ENCODE measurements at places on chromosomes 13 and 19.

- DNase-seq, result no peak
These were observed 206.8 kb upstream of the IPO5 start for GRCh38 chr13:97746649-97747048.

DNA sequence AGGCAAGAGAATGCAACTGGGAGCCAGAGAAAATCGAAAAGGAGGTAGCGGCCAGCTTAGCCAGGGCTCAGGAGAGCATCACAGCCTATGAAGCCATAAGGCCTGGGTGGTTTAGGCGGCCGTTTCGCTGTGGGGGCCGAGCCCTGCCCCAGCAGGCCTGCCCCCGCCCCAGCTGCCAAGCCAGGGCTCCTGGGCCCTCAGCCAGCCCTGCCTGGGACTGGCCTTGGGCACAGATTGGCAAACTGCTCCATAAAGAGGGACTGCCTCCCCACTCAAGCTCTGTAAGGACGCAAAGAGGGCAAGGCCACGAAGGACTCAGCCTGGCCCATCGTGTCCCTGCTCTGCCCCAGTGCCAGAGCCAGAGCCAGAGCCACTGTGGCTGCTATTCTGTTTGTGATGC lies 10.2 kb downstream of the ZNF653 start:
- DNase-seq, result no peak

DNA sequence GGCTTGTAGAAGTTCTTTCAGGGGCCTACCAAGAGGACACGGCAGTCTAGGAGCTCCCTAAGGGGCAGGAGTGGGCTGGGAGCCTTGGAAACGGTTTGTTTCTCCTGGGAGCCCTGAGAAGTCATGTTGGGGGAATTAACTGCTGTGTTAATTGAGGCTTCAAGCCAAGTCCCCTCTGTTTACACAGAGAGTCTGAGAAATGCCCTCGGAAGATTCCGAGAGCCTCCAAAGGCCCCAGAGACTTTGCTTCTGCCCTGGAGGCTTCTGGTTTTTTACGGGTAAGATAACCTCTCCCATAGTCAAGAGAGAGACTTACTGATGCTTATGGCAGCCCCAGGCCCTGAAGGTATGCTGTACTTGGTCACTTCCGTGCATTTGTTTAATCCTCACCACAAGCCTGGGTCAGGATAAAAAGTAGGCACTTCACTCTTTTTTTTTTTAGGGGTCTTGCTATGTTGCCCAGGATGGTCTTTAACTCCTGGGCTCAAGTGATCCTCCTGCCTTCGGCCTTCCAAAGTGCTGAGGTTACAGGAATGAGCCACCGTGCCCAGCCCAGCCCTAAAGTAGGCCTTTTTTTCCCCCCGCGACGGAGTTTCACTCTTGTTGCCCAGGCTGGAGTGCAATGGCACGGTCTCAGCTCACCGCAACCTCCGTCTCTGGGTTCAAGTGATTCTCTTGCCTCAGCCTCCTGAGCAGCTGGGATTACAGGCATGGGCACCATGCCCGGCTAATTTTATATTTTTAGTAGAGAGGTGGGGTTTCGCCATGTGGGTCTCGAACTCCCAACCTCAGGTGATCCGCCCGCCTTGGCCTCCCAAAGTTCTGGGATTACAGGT lies 15.2 kb downstream of the IER2 start:
- DNase-seq, result peak; percentile 79

DNA sequence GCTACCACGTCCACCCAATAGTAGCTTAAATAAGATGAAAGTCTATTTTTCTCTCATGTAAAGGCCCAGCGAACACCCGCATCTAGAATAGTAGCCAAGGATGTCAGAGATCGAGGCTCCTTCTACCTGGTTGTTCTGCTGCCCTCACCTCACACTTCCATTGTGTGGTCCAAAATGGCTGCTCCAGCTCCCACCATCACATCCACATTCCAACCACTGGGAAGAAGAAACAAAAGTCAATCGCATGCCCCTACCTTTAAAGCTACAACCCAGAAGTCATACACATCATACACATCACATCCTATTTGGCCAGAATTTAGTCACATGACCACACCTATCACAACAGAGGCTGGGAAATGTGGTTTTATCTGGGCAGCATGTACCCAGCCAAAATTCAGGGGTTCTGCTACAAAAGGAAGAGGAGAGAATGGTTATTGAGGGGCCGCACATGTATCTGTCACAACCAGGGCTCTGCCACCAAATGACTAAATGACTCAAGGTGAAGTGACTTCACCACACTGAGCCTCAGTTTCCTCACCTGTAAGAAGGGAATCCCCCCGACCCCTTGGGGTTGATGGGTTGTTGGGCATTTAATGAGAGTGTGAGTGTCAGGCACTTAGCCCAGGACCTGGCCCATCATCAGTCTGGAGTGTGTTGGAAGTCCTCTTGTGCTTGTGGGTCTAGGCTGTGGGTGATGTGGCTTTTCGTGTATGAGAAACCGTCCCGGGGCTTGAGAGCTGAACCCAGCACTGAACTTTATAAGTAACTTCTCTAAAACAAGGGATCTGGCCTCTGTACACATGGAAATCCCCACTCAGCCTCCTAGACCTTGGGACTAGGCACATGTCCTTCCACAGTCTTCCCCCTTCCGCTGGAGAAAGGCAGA lies 10.2 kb upstream of the CBLC start:
- DNase-seq, result no peak

DNA sequence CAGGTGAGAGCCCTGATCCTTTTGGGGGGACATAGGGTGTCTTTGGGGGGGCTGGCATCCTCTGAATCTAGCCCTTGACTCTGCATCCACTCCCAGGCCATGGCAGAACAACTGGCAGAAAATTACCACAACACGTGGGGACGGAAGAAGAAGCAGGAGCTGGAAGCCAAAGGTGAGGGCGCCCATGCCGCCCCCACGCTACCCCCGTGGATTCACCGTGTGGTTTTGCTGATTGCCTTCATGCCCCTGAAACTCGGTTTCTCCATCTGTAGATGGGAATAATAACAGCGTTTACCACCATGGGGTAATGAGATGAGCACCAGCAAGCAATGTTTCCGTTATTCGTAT lies 72.9 kb downstream of the RYR1 start:
- DNase-seq, result no peak

DNA sequence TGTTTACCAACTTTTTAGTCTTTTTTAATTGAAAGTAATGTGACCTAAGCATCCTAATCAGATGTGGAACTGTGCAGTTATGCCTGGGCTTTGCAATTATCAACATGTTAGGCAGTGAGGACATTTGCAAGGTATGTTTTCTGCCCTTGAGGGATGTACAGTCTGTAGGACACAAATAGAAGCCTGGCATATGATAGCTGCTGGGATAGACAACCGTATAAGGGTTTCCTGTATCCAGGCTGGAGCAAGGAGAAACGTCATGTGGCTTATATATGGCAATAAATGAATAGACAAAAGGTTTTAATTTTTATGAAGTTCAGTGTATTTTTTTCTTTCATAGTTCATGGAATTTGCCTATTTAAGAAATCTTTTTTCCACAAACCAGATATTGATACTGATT lies 2.0 kb upstream of the VPS36 start:
- DNase-seq, result no peak

DNA sequence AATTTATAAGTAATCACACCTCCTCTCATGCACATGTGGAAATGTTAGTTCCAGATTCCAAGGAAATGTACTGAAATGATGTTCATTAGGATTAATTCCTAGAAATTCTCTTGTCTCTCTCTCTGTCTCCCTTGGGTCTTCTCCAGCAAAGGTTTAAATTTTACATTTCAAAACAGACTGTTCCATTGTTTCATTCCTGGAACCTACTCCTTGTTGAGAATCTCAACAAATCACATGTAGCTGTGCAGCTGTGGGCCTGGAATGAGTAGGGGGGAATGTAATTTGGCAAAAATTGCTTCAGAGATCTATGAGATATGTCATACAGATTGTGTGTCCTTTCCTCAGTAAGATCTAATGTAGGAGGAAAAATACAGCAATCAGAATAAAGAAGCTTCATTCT lies 46.2 kb upstream of the RFXAP start:
- DNase-seq, result no peak

DNA sequence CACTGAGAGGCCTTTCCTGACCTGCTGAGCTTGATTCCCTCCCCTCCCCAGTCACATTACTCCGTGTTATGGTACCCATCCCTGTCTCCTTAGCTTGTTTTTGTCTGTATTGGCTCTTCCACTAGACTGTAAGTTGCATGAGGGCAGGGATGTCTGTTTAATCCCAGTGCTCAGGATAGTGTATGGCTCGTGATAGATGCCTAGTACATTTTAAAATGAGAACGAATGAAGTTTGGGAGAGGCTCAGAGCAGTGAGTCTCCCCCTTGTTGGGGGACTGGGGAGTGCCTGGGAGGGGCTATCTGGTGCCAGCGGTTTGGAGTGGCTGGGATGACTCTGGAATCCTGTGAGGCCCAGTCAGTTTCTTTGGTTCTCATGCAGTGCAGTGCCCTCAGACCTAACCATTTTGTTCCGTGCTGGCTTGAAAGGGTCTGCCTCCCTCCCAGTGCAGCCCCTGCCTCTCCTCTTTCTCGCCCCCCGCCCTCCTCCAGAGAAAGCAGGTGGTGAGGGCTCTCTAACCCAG lies 35.5 kb downstream of the ACTN4 start:
- DNase-seq, result no peak

DNA sequence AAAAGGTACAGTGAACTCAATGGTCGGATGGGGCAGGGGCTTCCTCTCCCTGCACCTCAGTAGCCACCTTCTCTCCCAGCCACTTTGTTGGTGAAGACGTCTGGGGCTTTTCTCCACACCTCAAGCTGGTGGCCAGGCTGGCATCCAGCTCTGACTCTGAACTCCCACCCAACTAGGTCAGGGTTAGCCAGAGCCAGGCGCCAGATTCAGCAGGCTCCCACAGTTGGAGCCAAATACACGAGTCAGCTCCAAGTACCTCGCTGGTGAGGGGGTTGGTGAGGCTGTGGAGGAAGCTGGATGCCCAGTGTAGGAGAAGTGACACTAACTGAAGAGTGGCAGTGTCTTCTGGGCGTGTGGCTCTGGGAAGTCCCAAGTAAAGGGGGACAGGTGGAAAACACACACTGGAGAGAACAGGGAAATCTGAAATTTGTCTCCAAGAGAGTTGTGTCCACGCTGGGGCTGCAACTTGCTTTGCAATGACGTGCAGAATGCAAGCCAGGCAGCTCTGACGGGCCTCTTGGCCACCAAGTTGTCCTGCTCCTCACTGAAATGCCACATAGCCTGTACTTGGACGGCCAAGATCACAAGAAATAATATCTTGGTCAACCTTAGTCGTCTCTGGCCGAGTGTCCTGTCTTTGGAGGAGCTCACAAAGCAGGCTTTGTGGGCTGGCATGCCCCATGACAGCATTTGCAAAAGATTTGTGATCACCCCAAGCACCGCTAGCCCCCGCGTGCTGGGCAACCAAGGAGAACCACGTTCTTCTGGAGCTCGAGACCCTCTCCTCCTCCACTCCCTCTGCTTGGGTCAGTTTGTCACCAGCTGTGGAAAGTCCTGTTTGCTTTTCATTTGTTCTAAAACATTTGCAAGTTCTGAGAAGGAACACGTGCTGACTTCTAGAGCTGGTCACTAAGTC lies 18.1 kb downstream of the SLC7A1 start:
- DNase-seq, result peak; percentile 49

DNA sequence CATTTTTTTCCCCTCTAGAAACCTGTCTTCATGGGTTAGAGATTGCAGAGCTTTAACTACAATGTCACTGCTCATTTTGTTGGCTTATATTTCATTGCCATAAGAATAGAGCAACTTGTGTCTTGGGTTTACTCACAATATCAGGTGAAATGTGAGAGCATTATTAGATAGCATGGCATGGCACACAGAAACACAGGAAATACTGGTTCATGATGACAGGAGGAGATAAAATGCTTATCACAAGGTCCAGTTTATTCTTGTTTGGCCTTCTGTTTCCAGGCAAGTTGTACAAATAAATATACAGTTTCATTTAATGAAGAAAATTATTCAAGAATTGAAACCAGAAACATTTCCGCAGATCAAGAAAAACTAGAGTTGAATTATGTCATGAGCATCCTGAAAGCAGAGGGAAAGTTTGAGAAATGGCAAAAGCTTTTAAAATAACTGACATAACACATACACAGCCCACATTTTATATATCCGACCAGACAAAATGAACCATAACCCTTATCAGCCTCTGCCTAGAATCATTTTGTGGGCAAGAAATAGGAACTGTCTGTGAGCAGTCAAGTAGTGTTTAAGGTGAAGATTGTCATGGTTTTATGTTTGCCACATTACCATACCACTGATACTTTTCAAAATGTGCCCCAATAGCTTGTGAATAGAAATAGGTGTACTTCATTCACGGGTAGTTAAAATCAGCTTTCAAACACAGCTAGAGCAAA lies 297.9 kb upstream of the ARGLU1 start:
- no peak for DNase-seq

DNA sequence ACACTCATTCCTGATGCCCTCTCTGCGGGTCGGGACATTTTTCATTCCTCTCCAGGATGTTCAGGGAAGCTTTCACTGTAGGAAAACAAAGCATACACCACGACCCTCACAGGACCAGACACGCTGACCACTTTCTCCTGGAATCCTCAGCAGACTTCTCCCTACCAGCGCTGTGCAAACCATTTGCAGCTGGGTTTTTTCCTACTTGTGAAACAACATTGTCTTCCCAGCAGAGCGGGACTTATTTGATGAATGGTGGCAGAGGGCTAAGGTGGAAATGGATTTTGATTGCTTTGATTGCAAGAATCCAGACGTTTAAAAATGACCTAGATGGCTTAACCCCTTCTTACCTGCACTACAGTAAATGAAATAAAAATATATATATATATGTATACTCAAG lies 265.9 kb downstream of the TBC1D4 start:
- DNase-seq, result peak; percentile 58

GRCh38 chr13:23510544-23510916 lies 59.7 kb upstream of the TNFRSF19 start:
- DNase-seq, result no peak

- peak; percentile 78 for DNase-seq
These were observed 1.1 kb downstream of the ARGLU1 start for GRCh38 chr13:106566641-106567473.

DNA sequence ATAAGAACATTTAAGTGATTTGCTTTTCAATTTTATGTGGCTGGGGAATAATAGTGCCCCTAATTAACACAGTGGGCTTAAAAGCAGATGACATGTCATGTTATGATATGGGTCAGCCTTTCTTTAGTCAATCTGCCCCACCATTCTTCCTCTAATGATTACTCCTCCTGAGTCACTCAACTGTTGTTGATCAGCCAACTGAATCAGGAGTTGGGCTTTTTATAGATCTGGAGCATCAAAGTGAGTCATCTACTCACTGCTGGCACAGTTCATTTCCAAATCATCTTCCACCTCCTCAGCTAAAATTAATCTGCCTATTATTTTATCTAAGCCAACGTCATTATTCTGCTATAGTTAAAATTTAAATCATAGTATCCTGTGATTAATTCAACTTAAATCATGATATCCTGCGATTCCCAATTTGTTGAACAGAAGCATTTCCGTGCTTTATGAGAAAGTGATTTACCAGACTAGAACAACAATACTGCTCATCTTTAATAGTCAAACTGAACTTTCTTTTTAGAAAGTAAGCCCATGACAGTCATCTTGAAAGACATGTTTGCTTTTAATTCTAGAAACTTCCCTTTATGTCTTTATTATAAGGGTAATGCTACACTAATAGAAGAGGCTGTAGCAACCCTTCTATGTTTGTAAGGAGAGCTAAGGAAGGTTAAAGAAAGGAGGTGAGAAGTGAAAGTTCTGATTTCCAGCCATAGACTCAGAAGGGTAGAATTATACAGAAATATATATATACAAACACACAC lies 551.4 kb downstream of the TBC1D4 start:
- DNase-seq, result no peak

All from islet precursor cell (in vitro differentiated cells).